ENCODE measurements at places on chromosomes 4 and X. TPM values are rescaled to one million over a fixed set of nuclear protein-coding genes. Genes with fewer than 3 reads are reported as not detected.

PPEF2 gene
- 0.06 TPM for polyA plus RNA-seq

GRPR gene
- polyA plus RNA-seq = 0.34 TPM

MAGEC2 gene
- not detected for polyA plus RNA-seq

DNA sequence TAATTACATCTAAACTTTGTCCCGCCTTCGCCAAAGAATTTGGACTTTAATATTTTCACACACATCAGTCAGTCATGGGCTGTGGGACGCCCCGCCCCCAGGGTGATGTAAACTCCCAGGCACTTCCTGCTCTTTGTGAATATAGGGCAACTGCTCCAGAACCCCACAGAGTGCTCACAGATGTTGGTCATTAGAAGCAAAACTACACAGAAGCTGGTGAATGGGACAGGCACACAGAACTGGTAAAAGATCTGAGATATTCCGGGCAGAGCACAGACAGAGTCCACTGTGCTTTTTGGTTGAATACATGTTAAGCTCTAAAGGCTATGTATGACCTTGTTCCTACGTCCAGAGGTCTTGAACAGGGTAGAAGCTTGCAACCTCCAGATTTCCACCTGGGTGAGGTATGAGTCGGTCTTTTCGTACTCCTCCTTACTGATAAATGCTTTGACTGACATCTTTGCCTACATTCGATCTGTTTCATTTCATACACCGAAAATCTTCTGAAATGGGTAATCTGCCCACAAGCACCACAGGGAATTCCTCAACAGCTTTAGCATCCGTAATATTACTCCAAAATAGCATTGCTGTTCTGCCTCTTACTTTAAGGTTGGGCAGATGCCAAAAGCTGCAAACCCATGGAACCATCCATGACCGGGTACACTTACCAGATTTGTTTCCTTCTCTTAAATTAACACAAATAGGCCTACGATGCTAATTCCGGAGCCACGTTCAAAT is 144.6 kb downstream of the AMELX start:
- peaks cover 7% of the 10 kb centered on the region for H3K4me1 ChIP-seq
- no peaks in the 10 kb centered on the region for H3K36me3 ChIP-seq
- peak overlapping the region; percentile 82 for H3K27ac ChIP-seq
- no peak overlapping the region for H3K4me3 ChIP-seq
- no peaks in the 10 kb centered on the region for H3K27me3 ChIP-seq

- no peak overlapping the region for H3K4me3 ChIP-seq
- no peaks in the 10 kb centered on the region for H3K27me3 ChIP-seq
- DNase-seq = no peak
- no peaks in the 10 kb centered on the region for H3K4me1 ChIP-seq
- H3K36me3 ChIP-seq = no peaks in the 10 kb centered on the region
- H3K27ac ChIP-seq = no peak overlapping the region
Measured at GRCh38 chrX:134524181-134524580, 64.2 kb downstream of the HPRT1 start.
